ENCODE measurements at places on chromosomes 6 and 20.

- no peak for DNase-seq
These were observed 18.9 kb upstream of the SLC22A2 start for GRCh38 chr6:160277546-160277945.

DNA sequence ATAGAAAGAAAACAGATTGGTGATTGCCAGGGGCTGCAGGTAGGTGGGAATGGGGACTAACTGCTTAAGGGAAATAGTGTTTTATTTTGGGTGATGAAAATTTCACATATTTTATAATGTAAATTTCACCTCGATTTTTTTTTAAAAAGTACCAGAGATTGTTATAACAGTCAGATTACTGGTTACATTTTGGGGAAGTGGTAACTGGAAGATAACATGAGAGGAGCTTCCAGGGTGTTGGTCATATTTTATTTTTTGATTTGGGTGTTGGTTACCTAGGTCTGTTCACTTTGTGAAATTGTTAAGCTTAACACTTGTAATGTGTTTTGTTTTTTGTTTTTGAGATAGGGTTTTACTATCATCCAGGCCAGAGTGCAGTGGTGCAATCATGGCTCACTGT lies 17.2 kb upstream of the CRIP3 start:
- DNase-seq: no peak

- no peak for DNase-seq
These were observed 22.1 kb downstream of the NUDT3 start for GRCh38 chr6:34370361-34370760.

GRCh38 chr6:152136449-152136825 lies 329.0 kb downstream of the ESR1 start:
- no peak for DNase-seq

DNA sequence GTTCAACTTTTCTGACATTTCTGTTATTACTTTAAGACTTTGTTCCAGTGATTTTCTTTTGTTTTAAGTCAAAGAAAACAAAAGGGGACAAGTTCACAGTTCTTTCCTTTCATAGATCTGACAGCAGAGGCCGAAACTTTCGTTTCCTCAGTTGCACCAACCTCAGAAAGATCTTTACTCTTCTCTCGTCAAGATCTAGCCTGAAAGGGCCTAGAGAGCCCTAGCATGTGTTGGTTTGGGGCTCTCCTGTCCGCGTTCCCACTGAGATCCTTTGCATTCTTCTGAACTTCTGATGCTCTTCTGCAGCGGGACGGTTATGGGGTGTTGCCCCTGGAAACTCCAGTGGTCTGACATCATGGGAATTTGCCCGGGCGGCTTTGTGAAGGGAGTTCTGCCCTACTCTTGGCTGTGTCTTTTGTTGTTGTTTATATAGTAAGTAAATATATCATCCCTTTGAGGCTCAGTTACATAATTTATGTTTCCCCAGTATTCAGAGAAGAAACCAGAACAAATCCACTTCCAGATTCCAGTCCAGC lies 129.1 kb downstream of the SASH1 start:
- DNase-seq: no peak

- no peak for DNase-seq
These were observed 2.1 kb downstream of the RPS21 start for GRCh38 chr20:62388839-62389600.

- no peak for DNase-seq
These were observed 2.6 kb downstream of the CD164 start for GRCh38 chr6:109379711-109380110.

DNA sequence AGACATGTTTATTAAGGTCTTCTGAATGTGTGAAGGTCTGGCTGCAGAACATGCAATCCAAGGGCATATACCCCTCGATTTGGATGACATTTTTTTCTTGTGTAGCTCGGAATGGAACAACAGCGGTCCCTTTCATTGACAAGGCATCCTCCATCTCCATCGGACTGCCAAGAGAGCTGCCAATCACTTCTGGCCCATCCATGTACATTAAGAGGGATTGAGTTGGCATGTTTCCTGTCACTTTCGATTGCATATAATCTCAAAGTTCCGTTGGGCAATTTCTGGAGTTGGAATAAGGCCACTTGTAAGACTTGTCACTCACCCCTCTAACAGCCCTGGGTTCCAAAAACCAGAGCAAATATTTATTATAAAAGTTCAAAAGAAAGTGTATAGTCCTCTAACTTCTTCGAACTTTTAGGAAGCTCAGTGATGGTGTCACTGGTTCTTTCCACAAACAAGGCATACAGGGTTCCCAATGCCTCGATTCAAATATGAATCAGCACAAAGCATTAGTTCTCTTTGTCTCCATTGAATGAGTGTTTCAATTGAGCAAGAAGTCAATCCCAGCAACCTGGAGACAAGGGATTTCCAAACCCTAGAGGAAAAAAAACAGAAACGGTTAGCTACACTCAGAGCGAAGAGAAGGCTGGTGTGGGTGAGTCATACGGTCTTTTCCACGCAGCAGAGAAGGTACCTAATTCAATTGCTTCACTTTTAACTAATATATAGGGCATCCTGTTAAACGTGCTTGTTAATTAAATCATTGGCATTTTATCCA lies 10.9 kb downstream of the ZNF217 start:
- no peak for DNase-seq

DNA sequence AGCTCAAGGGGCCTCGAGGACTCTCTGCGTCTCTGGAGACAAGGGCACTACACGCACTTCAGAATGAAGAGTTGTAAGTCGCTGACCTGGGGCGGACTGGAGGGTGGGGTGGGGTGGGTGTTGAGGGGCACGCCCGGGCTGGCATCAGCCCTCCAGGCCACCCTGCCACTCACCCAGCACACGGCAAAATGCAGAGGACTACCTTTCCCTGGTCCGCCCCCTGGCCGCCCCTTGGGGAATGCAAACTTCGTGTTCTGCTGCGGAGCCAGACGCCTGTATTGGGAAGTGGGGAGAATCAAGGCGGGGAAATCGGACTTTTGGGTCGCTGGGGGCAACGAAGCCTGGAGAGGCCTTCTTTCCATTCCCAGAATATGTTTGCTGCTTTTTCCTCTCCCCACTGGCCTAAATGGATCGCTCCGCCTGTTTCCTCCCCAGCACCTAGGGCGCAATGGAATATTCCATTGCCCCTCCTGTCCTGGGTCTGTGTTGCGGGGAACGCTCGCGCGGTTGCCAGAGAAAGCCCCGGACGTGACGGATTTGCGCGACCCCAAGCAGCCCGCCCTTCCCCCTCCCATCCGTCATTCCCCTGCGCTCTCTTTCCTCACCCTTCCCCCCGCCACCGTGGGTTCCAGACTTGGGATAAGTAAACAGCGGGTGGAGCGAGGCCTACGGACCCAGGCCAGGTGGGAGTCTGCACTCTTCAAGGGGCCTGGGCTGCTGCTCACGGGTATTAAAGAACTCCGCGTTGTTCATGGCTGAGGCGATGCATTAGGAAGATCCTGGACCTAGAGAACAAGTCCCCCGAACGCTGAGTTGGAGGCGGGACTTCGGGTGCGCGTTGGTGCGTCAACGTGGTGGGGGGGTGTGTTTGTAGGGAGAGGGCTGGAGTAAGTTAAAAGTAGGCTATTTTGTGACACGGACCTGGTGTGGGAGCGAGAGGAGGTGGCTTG lies at the start of gene PPT2:
TSS of gene PPT2 (plus strand) at position 578 of the 950 bp plus-strand sequence. CDS start 454 bp downstream, outside the sequence.
- DNase-seq: peak; percentile 58

GRCh38 chr6:33298773-33299236 lies at the start of gene RGL2:
Gene RGL2, minus strand, starts transcription at chr6:33298942. Its CDS starts 332 bp downstream, at chr6:33298610.
- no peak for DNase-seq

GRCh38 chr6:26089272-26089671 lies 2.0 kb downstream of the HFE start:
- DNase-seq: no peak

DNA sequence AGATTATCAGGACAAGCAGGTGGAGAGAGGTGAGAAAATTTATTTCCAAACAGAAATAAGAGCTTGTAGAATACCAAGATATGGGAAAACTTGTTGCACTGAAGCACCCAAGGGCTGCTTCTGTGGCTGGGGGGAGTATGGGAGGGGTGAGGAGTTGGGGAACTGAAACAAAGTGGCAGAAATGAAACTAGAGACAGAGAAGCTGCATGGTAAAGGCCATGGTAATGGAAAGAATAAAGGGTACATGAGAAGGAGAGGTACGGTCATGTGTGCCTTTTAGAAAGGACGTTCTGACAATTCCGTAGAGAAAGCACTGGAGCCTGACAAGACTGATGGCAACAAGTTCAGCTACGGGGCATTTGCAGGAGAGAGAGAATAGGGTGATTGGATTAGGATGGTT lies 51.6 kb upstream of the RIN2 start:
- DNase-seq: no peak

- no peak for DNase-seq
These were observed 3.2 kb upstream of the DEF6 start for GRCh38 chr6:35294308-35294945.

DNA sequence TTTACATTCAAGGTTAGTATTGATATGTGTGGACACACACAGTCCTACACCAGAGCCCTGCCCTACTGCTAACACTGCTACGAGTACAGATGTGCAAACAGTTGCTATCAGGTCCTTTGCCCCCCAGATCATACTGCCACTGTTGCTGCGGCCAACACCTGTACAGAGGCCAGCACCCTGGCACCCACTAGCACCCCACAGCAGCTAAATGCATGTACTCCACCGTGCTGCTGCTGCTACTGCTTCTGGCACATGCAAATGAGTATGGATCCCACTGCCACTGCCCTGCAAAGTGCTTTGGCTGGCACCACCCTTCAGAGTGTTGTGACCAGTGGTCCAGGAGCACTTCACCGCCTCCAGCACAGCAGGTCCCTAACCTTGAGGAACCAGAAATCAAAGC lies 621.9 kb downstream of the GRIK2 start:
- no peak for DNase-seq

GRCh38 chr6:49743429-49743828 lies 759 bp downstream of the CRISP3 start:
- DNase-seq: no peak

DNA sequence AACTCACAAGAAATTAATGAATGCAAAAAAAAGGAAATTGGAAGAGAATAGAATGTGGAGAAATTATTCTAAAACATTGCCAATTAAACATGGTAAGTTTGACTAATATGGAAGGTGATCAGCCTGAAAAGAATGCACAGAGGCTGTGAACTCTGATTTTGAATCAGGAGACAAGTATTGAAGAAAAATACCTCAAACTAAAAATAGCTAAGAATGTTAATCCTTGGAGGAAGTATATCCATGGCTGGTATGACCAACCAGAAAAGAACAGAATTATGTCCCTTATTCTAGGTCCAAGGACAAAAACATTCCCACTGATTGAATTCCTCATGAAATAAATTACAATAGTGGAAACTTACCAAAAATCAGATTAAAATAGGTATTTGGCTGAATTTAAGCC lies 7.3 kb upstream of the RIMS1 start:
- no peak for DNase-seq

DNA sequence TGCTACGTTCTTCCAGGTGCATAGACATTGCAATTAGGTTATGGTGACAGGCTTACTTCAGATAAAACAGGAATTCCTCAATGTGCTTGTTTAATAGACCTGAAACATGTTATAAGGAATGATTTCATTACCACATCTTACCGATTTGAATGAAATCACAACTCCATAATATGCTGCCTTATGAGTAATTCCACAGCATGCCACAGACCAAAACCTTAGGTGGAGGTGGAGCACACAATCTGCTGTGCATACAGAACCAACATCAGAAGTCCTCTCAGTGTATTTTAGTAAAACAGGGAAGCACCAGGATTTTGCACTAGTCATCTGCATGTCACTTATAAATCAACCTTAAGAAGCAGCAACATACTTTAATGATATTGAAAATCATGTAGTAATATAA lies 148.9 kb upstream of the TSHZ2 start:
- DNase-seq: no peak

DNA sequence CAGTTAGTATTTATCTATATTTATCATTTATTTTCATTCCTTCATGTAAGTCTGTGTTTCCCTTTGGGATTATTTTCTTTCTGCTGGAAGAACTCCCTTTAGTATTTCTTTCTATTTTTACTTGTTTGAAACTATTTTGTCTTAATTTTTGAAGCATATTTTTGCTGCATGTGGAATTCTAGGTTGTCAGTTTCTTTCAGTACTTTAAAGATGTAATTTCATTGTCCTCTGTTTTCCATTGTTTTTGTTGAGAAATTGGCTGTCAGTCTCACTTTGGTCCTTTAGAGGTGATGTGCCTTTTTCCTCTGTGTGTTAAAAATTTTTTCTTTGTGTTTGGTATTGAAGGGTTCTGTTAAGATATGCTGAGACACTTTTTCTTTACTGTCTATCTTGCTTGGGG lies 17.1 kb downstream of the RNF182 start:
- no peak for DNase-seq

DNA sequence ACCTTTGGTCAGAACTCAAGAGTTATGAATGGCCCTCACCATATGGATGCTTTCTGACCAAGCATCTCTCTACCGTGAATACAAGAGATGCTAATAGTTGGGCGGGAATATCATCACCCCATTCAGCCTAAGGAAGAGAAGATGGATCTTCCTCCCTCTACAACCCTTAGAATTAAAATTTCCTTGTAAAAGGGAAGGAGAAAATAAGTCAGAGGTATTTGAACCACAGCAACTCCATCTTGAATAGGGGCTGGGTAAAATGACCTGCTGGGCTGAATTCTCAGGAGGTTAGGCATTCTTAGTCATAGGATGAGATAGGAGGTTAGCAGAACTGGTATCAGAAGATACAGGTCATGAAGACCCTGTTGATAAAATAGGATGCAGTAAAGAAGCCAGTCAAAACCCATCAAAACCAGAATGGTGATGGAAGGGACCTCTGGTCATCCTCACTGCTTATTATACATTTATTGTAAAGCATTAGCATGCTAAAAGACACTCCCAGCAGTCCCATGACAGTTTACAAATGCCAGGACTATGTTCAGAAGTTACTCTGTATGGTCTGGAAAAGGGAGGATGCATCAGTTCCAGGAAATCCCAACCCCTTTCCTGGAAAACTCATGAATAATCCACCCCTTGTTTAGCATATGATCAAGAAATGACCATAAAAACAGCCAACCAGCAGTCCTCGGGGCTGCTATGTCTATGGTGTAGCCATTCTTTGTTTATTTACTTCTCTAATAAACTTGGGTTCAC lies 101.2 kb downstream of the DTNBP1 start:
- no peak for DNase-seq

Data from activated CD8-positive, alpha-beta memory T cell treated with anti-CD3 and anti-CD28 coated beads for 4 hours (primary cell).